ENCODE measurements at places on chromosomes 3 and 15.

DNA sequence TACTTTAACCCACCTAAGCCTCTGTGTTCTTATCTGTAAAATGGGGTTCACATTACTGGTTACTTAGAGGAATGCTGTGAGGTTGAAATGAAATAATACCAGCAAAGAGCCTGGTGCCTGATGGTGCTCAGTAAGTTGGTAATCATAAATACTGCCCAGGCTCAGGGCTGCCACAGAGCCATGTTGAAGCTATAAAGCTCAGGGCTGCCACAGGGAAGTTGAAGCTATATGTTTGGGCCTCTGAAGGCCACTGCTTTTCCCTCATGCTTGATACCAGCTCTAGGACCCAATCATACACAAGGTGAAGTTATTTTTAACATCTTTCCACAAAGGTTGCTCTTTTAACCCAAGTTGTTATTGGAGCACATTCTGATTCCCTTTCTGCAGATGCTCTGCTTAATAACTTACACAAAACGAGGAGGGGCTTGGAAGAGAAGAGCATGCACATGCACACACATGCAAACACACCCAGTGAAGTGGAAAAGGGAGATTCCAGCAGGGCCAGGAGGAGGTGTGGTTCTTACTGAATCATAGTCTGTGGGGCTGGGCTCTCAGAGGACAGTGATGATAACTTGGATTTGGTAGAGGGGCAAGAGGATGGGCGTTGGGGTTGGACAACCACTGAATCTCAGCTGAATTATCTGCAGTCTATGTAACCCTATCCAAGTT, 17.4 kb downstream of the PARP14 start:
- no peak for DNase-seq

- no peak for DNase-seq
These were observed 323.4 kb upstream of the PLSCR5 start for GRCh38 chr3:146928421-146929059.

DNA sequence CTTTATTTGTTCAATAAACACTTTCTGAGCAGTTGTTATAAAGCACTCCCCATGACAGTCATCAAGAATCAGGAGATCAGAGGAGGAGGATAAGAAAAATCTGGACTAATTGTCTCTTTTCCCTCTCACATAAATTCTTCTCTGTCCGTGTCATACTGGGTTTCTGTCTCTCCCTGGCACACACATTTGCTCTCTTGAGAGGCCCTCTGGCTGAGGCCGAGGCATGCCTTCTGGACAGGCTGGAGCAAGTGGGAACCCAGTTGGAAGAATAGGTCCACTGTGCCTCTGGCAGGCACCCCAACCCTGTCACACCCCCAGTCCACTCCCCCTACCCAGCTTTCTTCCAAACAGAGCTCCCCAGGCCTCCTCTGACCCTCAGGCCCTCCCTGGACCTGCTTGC, 315.8 kb downstream of the UACA start:
- no peak for DNase-seq

- DNase-seq, result no peak
These were observed 46.8 kb downstream of the DNAJC13 start for GRCh38 chr3:132464066-132464465.

DNA sequence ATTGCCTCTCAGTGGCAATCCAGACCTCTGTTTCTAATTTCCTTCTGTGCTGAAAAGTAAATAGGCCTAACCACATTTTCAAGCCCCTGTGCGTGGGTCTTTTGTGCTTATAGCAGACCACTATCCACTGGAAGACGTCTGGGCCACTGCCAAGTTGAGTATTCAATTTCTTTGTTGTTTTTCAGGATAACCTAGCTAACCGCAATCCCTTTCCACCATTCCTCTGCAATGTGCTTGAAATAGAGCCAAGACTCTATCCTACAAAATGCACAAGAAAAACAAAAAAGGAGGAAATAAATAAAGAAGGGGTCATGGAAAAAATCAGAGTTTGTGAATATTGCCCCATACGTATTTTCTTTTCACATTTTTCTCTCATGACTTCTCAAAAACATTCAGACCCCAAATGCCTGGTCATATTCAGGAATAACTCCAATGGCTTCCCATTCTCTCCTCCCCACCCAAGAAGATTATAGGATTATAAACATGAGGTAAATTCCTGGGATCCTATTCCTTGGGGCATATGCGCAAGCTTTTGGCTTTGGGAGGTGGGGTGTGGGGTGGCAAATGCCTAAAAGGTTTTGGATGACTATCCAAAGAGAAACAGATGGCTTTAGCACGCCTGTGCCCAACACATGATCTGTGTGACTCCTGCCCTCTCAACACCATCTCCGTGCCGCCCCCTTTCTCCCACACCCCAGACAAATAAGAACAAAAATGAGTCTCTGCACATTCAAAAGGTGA, 217.9 kb upstream of the THBS1 start:
- no peak for DNase-seq

DNA sequence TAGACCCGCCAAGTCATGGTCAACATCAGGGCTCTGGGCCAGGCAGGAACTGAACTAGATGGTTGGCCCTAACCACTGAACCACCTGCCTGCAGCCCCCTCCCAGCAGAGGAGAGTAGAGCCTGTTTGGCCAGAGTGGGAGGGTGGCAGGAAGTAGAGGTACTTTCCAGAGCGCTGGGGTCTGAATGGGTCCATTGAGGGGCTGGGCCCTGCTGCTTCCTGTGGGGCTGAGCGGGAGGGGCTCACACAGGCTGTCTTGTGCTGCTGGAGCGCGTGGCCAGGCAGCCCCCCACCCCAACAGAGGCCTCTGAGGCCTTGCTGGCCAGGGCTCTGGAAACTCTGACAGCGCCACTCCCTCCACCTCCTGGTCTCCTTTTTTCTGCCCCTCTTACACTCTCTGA, 17.4 kb downstream of the CSPG4 start:
- DNase-seq, result no peak

- DNase-seq, result no peak
These were observed 14.3 kb upstream of the LIMD1 start for GRCh38 chr3:45580112-45580765.

GRCh38 chr3:100561459-100562158, 47.8 kb upstream of the ADGRG7 start:
- no peak for DNase-seq

DNA sequence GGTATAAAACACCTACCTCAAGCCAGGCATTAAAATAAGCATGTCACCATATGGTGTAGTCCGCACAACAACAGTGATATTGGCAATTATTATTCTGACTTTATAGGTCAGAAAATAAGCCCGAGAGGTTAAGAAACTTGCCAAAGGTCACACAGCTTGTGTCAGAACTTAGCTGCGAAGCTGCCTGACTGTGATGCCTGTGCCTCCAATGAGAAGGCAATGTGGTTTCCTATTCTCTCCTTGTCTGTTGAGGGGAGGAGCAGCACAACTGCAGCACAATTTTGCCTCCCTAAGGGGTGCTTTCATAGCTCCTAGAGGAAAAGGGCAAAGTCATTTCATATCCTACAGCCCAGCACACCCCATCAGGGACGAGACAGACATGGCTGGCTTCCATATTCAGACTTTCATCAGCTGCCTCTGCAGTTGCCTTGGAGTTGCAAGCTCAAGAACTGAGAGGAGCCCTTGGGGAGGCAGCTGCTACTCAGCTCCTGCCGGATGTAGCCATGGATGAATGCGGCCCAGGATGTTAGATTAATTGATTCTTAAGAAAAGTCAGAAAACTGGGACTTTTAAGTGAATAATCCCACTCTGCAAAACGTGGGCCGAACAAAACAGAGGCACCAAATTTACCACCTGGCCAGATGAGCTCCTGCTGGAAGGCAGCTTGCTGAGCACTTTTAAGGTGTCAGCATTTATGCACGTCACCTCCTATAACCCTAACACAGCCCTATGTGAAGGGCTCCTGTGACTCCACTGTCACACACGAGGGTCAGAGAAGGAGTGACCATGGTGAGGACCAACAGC, 38.5 kb downstream of the MYO5C start:
- no peak for DNase-seq

DNA sequence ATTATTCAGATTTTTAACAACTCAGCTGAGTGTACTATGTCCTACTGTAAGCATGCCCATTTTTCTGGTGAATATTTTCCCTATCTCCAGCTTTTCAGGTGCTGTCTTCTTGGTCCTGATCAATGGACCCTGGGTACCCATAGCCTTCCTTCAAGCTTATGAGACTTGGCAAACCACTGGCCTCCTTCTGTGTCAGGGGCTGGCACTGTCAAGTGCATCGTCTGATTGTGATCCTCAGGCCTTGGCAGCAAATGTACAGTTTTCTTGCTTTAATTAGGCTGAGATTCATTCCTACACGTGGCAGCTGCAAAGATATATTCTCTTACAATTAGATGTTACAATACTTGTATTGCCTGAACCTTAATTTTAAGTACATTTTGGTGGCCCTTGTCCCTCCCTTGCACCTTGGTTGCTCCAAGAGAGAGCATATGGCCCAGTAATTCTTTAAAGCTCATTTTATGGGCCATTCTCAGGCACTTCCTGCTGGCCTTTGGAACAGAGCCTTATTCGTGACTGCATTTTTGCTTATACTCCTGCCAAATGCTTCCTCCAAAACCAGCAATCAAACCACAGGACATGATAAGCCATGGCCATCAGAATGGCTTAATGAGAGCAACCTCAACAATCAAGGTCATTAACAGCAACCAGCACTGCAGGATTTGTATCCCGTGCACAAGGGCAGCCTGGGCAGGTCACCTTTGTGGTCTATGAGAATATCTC, 179.9 kb downstream of the CNTN6 start:
- no peak for DNase-seq

Measured in T-helper 2 cell (primary cell).